Stimulated activated naive CD4-positive, alpha-beta T cell (primary cell): ENCODE measurements at places on chromosomes 1 and 21.

DNA sequence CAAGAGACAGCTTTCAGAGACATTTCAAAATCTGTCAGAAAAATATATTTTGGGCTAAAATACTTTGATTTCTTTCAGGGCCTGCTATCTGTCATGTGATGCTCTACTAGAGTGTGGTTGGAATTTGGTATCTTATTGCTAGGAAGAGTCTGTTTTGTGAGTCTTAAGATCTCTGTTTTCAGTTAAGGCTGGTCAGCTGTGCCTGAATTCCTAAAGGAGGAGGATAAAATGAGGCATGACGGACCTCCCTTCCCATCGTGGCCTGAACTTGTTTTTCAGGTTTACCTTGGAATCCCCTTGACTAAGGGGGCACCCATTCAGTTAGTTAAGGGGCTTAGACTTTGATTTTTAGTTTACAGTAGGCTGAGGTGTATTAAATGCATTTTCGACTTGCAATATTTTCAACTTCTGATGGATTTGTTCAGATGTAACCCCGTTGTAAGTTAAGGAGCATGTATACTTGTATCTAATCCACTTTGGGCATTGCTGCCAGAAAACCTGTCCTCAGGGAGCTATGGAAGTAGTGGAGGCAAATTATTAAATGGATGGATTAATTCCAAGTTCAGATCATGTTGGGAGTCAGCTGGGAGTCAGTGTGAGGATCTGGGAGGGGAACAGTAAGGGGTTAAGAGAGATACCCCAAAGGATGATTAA is 18.3 kb downstream of the CAPN2 start:
- no peak for DNase-seq

GRCh38 chr1:51237351-51238033 is 1.4 kb downstream of the RNF11 start:
- DNase-seq = no peak

- no peak for DNase-seq
These were observed 994 bp upstream of the ACBD6 start for GRCh38 chr1:180503280-180503862.

DNA sequence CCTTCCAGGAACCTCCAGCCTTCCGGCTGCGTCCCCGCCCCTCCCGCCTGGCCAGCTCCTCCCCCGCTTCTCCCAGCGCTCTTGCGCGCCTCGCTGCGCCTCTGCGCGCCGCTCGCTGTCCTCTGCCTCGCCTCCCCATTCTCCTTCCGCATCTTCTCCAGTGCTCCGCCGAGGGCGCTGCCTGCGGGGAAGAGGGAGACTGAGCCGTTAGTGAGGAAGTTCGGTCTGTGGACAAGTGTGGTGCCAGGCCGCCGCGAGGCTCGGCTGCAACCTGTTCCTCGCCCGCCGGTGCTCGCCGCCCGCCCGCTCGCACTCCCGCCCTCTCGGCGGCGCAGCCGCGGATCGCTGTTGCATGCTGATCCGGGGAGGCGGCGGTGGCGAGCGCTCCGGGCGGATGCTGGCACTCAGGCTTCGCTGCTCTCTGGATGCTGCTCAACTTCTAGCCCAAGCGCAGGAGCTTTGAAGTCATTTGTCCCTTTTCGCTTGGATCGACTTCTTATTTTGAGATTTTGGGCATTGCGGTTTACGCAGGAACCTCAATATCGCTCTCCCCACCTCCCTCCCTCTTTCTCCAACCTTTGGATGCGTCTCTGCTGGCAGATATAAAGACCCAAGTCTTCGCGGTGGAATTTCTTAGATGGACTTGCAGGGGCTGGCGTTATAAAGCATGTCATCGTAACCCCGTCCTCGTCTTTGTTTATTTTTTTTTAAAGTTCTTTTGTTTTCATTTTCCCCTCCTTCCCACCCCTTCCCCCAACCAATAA is 614 bp upstream of the CACNA1E start:
- DNase-seq = no peak

DNA sequence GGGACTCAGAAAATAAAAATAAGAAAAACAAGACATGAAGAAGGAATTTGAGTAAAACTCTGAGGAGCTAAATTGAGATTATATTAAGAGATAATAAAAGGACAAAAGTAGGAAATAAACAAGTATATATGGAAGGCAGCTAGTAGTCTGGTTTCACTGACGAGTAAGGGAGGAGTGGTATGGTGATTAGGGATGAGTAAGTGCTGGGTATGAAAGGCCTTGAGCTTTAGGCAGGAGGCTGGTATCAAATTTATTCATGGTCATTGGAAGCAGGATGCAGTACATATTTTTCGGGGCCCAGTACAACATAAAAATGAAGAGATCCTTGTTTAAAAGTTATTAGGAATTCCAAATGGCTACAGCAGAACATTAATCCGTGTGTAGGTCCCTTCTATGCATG is 789.7 kb upstream of the PRMT6 start:
- DNase-seq = no peak

DNA sequence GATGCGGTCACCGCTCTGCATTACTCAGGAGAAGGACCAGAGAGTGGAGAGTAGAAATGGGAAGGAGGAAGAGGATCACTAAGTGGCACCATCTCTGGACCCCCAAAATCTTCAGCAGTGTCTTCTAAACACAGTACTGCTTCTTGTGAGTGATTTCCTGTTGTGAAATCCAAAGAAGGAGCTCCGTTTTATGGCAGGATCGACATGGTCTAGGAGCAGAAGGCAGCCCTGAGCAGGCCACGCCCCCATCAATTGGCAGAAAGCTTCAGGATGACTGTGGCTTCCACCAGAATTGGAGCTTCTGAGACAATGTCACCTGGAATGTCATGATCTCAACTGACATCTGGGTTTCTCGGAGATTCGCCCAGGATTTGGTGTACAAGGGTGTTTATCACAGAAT is 171.5 kb downstream of the ADSS2 start:
- DNase-seq = no peak

- peak; percentile 59 for DNase-seq
These were observed 49.2 kb upstream of the C1orf198 start for GRCh38 chr1:230917284-230918135.

GRCh38 chr1:23745515-23745914 is 2.2 kb downstream of the ELOA start:
- no peak for DNase-seq

DNA sequence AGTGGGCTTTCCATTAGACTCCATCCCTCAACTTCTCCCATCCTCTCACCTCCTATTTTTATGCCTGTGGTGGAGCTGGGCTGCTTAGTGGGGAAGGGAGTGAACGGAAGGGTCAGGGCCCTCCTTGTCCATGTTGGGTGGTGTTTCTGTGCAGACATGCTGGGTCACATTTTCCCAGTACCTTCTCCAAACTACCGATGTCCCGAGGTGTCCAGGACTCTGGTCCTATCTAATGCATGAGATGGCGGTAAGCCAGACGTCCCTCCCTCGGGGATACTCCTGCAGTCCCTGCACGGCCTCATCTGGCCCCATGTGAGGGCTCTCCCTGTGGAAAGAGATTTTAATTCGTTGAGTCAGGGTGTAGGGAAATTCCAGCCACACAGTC is 61.0 kb downstream of the OBSCN start:
- DNase-seq = no peak

DNA sequence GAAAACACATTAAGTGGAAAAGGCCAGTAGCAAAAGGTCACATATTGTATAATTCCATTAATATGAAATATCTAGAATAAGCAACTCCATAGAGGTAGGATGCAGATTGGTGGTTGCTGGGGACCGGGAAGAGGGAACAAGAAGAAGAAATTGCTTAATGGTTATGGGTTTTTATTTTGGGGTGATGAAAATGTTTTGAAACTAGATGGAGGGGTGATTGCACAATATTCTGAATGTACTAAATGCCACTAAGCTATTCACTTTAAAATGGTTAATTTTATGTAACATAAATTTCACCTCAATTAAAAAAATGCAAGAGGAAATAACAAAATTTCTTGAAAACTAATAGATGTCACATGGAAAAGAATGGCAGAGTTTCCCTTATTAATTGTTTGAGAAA is 6.7 kb downstream of the KIAA0040 start:
- no peak for DNase-seq

DNA sequence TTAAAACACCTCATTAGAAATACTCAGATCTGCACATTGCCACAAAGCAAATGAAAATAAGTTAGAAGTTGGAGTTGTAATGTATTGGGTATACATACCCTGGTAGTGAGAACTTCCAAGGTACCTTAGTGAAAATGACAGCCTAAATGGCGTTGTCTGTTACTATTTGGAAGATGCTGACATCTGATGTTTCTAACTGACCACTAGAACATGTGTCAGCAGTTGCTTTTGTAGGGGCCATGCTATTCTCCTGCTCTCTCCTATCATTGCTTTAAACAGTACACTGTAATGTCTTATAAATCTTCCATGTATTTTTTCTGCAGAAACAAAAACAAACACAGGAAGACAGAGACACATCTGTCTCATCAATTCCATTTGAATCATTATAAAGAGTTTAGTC is 40.1 kb downstream of the LAMC1 start:
- no peak for DNase-seq

- peak; percentile 55 for DNase-seq
These were observed 1.2 kb upstream of the ARHGEF16 start for GRCh38 chr1:3453203-3453761.

GRCh38 chr1:41626616-41627375 is 142.3 kb upstream of the EDN2 start:
- no peak for DNase-seq

DNA sequence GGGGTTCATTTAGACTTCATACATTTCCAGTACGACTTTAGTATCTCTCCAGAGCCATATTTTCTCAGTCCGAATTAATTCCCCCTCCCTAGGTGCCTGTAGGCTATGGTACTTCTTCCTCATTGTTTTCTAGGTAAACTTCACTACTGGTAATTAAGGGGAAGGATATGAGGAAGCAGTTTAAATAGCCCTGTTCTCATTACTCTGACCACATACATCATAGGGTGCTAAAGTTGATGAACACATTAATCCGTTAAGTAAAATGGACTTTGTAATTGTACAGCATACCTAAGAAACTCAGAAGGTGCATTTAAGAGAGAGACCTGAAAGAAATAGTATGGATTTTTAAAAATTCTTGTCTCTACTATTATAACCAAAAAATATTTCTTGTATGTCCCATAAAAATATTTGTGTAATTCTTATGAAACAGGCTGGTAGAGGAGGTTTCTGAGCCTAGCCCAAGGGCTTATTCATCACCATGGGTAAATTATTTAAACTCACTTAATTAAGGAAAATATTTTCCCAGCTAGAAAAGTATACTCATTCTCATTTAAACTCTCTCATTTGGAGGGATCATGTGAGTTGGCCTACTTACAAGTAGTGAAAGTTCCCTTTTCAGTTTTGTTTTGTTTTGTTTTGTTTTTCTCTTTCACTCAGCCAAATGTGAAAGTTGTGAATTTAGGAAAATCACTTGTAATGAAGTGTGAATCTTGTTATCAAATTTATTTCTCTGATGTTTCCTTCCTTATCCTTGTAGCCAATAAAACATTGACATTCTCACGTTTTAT is 2.0 kb downstream of the PRMT6 start:
- no peak for DNase-seq

GRCh38 chr1:235867903-235868469 is 1.3 kb upstream of the LYST start:
- DNase-seq = peak; percentile 49

DNA sequence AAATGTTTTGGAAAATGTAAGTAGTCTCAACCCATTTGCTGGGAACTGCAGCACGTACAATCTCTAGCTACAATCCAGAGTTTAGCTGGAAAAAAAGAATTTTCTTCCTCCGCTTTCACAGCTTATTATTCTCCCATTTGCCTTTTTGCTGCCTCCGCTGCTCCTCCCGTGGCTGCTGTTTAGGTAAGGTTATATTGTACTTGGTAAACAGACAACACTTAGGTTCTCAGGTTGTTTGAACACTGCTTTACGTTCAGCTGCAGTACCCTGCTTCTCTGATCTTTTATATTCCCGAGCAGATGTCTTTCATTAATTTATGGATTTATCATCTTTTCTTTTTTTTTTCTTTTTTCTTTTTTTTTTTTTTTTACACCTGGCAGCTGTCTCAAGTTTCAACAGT is 14.3 kb downstream of the PROX1 start:
- no peak for DNase-seq

DNA sequence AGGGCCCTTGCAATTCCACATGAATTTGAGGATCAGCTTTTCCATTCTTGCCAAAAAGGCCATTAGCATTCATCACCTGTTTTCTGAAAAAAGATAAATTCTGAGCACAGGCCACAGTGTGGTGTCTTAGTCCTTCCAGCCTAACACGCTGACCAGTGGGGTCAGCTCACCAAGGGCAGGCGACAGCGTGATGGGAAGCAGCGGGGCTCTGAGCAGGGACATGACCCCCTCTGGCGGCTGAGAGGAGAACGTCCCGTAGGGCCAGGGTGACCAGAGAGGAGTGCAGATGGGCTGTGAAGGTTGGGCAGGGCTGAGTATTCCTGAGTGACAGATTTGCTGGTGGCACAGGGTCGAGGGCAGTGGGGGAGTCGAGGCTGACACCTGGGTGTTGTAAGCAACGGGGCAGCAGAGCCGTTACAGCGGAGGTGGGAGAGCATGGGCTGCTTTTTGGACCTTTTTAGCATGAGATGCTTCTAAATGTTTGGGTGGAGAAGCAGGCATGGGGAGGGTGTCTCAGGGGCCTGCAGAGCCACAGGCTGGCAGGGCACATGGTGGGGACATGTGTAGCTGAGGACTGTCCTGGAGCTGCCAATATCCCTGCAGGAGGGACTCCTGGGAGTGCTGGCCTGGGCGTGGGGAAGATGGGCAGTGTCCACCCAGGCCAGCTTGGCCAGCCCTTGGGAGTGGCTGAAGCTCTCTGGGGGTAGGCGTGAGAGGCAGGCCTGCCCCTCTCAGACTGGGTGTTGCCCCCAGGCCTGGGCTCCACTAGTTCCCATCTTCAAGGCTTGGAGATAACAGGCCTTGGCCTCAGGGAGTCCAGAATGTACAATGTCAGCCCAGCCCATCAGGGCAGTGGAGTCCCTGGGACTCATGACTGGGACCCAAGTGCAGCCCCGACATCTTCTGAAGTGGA is 8.6 kb upstream of the CALML6 start:
- DNase-seq = peak; percentile 60

GRCh38 chr1:56052041-56052440 is 527.3 kb downstream of the PLPP3 start:
- DNase-seq = no peak

GRCh38 chr21:38610623-38611251 is 112.5 kb upstream of the ERG start:
- no peak for DNase-seq

DNA sequence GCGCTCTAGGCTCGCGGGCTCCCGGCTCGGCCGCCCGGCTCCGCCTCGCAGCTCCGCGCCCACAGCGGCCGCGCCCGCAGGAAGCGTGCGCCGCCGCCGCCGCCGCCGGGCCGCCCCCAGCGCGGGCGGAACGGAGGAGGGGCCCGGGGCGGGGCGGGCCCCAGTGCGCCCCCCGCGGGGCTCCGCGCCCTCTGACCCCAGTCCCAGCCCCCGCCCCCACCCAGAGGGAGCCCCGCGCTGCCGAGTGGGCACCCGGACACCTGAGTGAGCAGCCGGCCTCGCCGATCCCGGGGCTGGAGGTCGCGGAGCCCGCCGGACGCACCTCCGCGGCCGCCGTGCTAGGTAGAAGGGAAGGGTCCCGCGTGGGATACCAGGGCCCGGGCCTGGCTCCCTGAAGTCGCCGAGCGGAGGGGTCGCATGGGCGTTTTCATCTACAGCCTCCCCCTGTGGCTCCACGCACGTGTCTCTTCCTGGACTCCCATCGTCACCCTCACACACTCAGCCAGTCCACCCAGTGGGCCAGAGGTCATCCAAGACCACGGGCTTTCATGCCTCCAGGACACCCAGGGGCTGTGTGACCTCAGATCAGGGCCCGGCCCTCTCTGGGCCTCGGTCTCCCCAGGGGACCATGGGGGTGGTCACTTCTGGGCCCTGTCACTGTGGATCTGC is at the start of gene SDC3:
TSS of gene SDC3 (minus strand) at position 63 of the 669 bp plus-strand sequence. CDS start 172 bp downstream, outside the sequence.
- DNase-seq = no peak
